Left cardiac atrium (tissue), 4 donors: ENCODE measurements at places on chromosomes 4 and X. TPM values are rescaled to one million over a fixed set of nuclear protein-coding genes. Genes with fewer than 3 reads are reported as not detected.
A peak's percentile ranks its signal among the peaks of the same experiment; 100 is the strongest.

Gene SLC2A9
- 12.4 TPM for total RNA-seq

Gene SCFD2
- total RNA-seq: 13.8 TPM

Gene AIFM1
- 99.9 TPM for total RNA-seq

Gene SMIM43
- total RNA-seq: not detected

Gene CT45A3
- total RNA-seq: not detected

Gene PRSS12
- not detected for total RNA-seq

Gene MAGEB10
- not detected for total RNA-seq

Gene UGT2B17
- not detected for total RNA-seq

Gene XKRX
- total RNA-seq: not detected

DNA sequence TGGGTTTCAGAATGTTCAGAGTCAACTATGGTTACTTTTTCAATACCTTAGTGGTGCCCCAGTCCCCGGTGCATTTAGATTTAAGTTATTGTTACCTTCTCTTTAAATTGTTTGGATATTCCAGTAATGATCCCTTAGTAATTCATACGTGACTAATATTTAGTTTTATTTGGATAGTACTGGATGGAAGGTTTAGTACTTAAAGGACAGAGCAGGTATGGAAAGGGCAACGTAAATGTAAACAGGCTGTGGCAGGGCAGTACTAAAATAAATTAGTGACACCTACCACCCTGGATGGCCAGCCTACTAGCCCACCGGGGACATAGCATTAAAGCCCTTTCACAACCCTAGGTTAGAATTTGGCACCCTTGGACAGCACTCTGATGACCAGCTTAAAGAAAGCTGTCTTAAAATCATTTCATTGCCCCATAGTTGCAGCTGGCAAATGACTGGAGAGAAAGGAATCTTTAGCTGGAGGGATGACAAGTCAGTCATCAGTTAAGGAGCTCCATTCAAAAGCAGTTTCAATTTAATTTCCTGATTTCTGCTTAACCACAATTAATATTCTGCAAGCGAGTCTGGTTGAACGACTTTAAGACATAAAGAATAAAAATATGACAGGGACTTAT lies 16.4 kb downstream of the PLP1 start:
- DNase-seq: no peak

DNA sequence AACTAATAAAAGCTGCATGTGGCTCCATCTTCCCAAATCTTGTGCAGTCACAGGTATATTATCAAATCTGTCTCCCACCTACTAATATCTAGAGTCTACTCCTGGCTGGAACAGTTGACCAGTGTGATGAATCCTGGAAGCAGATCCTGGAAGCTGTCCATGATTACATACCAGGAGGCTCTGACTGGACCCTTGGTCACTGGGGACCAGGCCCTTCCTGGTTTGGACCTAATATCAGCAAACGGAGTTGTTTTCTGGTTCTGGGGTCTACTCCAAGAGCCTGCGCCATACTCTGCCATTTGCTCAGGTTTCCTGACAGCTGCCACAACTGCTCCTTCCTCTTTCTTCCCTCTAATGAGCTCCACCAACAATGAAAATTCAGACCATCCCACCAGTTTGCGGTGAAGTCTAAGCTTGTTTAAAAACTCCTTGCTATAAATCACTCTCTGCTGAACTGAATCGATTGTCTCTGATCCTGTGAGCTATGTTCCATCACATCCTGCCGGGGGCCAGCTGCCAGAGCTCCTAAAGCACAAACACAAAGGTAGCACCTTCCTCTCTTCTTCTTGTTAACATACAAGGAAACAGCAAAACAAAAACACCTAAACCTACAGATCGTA lies 114.2 kb downstream of the PALLD start:
- DNase-seq: no peak

- no peak for DNase-seq
Observed at GRCh38 chr4:186932196-186932595, 208.5 kb upstream of the FAT1 start.

GRCh38 chrX:153061732-153062131 lies 5.5 kb downstream of the PNMA3 start:
- DNase-seq: no peak

DNA sequence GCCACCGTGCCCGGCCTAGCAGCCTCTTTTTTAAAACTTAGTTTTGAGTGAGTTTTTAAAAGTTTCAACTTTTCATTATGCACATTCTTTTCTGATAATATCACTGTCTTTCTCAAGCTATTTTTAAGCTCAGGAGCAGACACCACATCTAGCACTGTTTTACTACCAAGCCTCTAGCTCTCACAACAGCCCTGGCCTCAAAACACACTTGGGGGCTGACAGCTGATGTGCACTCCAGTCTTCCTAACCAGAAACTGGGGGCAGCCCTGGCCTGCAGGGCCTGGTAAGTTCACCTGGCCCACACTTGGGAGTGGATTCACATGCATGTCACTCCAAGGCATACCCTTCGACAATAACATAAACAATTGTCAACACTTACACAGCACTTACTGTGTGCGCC lies 34.0 kb downstream of the CENPU start:
- DNase-seq: no peak

GRCh38 chr4:140305053-140305452 lies 68.4 kb upstream of the SCOC start:
- DNase-seq: no peak

- no peak for DNase-seq
Observed at GRCh38 chr4:153521999-153522801, 56.0 kb downstream of the TMEM131L start.

DNA sequence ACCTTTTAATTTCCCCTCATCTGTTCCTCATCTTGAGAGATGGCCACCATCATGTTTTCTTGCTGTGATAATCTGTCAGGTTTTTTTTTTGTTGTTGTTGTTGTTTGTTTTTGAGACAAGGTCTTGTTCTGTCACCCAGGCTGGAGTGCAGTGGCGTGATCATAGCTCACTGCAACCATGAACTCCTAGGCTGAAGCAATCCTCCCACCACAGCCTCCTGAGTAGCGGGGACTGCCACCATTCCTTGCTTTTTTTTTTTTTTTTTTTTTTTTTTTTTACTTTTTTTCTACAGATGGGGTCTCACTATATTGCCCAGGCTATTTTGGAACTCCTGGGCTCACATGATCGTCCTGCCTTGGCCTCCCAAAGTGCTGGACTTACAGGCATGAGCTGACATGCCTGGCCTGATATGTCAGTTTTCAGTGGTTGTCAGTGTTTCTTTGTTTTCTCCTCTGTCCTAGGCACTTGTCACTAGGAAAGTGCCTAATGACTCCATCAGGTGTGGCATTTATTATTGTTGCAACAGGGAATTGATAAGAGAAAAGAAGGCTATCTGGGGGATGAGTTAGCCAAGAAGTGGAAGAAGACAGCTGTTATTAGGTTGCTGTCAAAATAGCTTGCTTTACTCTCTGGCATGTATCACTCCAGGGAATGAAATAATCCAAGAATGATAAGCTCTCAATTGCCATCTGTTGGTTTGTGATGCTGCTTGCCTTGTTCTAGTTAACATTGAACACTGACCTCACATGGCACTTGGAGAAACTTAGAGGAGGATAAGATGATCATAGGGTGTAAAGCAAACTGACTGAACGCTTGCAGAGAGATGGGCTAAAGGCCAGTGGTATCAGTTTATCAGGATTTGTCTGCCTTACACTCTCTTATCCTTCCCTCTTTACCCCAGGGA lies 41.7 kb downstream of the TMEM164 start:
- no peak for DNase-seq

DNA sequence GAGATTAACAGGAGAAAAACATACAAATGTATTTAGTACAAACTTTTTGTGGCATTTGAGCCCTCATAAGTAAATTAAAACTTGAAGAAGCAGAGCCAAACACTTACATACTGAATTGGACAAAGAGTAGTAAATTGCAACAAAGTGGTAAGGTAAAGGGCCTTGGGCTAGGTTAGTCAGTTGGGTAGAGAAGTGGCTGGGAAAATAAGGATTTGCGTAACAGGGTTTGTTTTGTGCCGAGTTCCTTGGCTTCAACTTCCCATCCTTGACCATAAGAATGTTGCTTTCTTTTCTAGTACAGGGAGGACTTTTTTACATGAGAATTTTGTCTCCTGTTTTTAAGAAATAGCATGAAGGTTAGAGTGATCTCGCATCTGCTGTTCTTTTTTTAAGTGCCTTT lies 33.3 kb upstream of the DSPP start:
- DNase-seq: no peak

- no peak for DNase-seq
Observed at GRCh38 chrX:40201329-40201885, 103.6 kb upstream of the BCOR start.

GRCh38 chr4:27619435-27619834 lies 758.8 kb downstream of the STIM2 start:
- no peak for DNase-seq

DNA sequence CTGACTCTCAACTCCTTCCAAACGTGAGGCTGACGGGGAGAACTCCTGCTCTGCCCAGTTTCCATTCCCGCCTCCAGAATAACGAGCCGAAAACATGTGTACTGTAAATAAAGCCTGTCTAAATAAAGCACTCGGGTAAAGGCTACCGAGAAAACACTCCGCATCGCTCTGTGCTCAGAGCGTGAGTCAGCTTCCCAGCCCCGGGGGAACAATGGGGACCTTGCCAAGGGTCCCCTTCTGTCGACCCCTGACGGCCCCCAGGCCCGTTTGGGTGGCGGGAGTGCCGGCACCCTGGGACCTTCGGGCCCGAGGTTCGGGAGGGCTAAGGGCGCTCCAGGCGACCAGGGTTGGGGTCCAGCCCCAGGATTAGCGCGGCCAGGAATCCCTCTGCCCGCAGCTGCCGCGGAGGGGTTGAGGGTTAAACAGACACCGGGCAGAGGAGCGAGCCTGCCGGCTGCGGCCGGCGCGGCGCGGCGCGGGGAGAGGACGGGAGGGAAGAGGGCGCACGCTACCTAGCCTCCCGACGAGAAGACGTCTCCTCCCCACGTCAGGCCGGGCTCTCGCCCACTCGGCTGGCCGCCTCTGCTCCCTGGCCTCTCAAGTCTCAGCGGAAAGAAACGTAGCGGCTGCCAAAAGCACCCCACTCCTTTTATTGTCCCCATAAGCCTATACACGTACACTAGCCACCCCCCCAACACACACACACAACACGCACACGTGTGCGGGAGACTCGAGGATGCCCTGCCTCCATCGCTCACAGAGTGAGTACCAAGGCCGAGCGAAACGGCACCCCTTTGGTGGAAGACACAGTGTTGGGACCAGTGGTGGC lies 85.5 kb downstream of the BCOR start:
- peak; percentile 38 for DNase-seq

GRCh38 chrX:77009691-77010090 lies 437.5 kb upstream of the FGF16 start:
- DNase-seq: no peak

- DNase-seq: no peak
Observed at GRCh38 chr4:119106036-119107000, 29.3 kb upstream of the MYOZ2 start.

- no peak for DNase-seq
Observed at GRCh38 chr4:53010318-53010717, 148.2 kb downstream of the RASL11B start.

DNA sequence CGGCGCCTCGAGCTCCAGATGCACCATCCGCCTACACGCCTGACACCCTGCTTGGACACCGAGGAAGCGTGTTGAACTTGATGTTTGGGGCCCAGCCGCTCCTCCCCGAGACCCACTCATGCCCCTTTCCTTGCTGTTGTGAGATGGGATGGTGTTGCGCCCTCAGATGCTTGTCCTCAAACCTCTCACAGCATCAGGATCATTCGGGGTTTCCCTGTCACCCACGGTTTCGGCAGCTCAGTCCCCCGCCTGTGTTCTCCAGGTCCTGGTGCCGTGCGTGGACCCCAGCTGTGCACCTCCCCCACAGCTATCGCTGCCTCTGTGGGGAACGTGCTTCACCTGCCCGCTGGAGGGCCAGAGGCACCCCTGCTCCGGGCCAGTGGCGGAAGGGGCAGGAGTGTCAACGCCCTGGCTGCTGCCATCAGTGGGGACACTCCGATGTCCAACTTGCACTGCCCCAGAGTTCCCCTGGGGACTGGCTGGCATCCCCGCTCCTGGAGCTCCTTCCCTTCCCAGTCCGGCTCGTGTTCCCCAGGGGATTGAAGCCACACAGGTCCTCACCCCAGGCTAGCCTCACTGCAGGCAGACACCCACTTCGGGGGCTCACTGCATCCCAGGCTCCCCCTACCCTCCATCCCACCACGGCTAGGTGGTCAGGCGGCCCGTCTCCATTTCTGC lies 82.3 kb upstream of the ADRA2C start:
- no peak for DNase-seq

DNA sequence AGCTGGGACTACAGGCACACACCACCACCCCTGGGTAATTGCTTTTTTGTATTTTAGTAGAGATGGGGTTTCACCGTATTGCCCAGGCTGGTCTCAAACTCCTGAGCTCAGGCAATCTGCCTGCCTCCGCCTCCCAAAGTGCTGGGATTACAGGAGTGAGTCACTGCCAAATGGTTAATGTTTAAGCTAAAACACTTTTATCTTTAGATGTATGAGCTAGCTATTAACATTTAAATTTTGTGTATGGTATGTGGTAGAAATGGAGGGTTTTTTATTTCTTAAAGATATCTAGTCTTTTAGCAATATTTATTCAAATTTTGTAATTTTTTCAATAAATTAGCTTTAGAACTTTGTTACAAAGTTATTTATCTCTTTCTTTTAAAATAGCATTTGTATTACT lies 1659.8 kb upstream of the ADGRL3 start:
- no peak for DNase-seq

GRCh38 chrX:40883021-40883619 lies 147.8 kb upstream of the MED14 start:
- no peak for DNase-seq

DNA sequence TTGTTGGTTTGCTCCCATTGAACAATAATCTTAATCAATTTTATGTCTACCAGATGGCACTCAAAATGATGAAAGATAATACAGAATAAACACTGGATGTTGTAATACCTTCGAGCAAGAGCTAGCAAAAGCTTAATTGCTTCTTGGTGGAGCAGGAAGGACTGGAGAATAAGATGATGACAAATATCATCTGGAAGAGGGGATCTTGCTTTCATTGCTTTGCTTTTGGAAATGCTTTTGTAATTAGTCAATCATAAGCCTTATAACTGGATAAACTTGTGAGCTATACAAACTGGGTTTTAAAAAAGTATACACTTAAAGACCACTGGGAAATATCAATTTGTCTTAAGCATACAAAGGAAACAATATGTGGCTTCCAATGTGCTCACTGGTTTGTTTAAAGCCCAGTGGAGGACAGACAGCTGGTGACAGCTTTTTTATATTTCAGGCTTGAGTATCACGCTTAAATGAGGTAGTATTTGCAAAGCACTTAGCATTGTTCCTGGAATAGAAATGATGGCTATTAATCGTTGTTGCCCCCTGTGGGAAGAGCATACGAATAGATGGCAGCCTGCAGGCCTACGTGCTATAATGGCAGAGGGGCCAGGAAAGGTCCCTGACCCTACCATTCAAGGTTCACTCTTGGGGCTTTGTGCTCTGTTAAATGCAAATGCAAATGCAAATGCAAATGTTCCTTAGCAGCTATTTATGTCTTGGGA lies 61.2 kb downstream of the TMEM150C start:
- no peak for DNase-seq

DNA sequence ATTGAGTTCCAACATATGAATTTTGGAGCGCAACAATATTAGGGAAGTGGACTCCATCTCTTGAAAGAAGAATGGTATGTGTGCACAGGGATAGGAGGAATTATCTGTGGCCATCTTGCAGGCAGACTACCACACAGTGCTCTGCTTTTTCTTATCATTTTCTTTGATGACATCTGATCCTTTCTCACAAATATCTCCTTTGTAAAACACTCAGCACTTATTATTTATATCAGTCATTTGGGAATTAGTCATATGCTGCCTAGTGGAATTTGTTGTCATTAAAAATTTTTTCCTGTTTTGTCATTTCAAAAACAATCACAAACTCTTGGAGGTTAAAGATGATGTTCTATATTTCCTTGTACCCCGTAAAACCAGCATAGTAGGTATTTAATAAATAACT lies 444.3 kb upstream of the ATOH1 start:
- no peak for DNase-seq

GRCh38 chr4:110754716-110755115 lies 131.8 kb upstream of the PITX2 start:
- DNase-seq: no peak
